GF-D8 (cell line): ENCODE measurements at places on chromosomes 6 and 20.

GRCh38 chr6:74814440-74814839 lies 391.4 kb downstream of the COL12A1 start:
- DNase-seq = no peak

DNA sequence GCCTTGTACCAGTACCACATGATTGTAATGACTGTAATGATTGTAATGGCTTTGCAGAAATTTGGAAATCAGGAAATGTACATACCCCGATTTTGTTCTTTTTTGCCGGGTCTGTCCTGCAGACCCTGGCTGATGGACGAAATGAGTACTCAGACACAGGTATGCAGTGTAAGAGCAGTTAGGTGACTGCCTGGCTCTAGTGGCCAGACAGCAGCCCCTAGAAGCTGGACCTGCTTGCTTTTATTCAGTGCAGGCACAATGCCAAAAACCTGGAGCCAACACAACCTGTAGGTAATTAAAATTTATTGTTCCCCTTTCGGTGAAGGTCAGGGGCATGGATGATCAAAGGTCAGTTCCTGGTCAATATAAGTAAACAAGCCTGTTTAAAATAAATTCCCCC lies 346.0 kb downstream of the NKAIN2 start:
- no peak for DNase-seq

DNA sequence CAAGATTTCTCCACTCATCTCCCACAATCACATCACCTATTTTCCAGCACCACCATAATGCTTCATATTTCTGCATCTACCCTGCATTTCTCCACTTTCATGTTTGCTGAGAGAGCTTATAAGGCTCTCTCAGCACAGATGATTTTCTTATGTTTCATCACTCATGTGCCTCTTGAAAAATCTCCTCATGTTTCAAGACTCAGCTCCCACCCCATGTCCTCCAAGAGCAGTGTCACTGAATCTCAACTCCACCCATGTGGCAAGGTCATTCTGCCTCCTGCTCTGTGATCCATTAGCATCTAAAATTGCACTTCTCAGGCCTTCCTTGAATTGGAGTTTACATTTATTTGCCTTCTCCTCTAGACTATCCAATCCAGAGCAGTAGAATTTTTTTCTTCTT lies 178.7 kb upstream of the IRAK1BP1 start:
- DNase-seq = no peak

GRCh38 chr6:122130026-122130348 lies 269.5 kb upstream of the HSF2 start:
- DNase-seq = no peak

DNA sequence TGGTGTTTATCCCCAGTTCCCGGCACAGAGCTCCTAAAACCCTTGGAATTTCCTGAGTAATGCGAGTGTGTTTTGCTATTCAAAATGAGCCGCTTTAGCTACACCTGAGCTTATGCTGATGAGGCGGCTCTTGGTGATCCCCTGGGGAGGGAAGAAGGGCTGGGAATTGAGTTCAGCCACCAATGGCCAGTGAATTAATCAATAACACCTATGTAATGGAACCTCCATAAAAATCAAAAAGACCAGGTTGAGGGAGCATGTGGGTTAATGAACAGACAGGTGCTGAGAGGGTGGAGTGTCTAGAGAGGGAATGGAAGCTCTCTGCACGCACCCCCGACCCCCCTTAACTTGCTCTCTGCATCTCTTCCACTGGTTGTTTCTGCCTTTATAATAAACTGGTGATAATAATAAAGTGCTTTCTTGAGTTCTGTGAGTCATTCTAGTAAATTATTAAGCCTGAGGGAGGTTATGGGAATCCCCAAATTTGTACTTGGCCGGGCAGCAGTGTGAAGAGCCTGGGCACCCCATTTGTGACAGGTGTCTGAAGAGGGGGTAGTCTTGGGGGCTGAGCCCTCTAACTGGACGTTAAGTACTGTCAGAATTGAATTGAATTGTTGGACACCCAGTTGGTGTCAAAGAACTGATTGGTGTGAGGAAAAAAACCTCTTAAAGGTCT lies 24.6 kb upstream of the SERPINB1 start:
- no peak for DNase-seq
